ENCODE measurements at places on chromosomes 7 and 10.

DNA sequence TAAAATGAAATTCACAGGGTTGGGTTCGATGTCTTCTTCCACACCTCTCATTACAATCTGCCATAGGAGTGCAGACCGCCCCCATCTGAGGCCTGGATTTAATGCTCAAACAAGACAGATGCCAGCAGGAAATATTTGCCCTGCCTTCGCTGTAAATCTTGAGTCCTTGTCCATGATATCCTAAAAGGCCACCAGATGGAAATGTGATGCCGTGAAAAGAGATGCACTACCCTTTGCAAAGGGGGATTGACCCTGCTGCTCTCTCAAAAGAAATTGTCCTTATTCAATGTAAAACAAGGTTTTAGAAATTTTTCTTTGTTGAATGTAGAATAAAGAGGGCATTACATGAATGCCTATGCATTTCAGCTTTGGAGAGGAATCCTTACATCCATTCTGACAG lies 37.5 kb downstream of the AGAP4 start:
- DNase-seq = no peak

DNA sequence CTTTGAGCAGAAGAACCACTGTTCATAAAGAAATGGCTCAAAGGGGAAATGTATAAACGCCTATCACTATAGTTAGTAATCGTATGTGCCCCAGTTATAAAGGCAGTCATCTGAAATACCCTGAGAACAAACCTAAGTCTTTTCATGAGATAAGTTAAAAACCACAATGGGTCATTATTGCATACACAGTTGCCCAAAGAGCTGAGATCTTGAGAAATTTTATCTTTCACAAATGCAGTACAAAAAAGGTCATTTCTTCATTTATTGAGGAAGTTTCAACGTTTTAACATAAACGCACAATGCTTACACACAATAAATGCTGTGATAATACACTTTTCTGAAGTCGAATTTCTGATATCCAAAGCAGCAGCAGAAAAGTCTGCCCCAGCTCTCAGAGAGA lies 114.4 kb downstream of the MICU1 start:
- DNase-seq = no peak

- no peak for DNase-seq
Measured at GRCh38 chr10:48946332-48946731, 6.7 kb upstream of the LRRC18 start.

- DNase-seq = no peak
Measured at GRCh38 chr7:90520484-90520883, 51.0 kb downstream of the PTTG1IP2 start.

DNA sequence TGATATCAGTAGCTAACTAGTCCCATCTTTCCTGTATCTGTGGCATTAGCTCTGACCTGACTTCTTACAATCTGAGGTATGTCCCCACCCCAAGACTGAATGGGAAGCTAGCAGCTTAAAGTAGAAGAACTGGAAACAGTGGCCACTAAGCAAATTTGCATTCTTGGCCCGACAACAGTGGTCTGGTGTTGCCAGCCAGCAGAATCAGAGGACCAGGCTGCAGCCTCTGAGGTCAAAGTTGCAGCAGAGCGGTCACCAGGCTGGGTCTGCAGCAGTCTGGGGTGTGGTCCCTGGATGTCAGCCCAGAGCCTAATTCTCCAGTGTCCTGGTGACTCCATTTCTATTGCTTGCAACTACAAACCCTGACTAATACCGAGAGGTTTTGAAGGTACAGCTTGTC lies 26.3 kb downstream of the FAM107B start:
- no peak for DNase-seq

GRCh38 chr10:124092250-124092859 lies 1.0 kb downstream of the CHST15 start:
- DNase-seq = peak; percentile 71

GRCh38 chr10:3104251-3104918 lies 37.0 kb downstream of the PFKP start:
- no peak for DNase-seq

DNA sequence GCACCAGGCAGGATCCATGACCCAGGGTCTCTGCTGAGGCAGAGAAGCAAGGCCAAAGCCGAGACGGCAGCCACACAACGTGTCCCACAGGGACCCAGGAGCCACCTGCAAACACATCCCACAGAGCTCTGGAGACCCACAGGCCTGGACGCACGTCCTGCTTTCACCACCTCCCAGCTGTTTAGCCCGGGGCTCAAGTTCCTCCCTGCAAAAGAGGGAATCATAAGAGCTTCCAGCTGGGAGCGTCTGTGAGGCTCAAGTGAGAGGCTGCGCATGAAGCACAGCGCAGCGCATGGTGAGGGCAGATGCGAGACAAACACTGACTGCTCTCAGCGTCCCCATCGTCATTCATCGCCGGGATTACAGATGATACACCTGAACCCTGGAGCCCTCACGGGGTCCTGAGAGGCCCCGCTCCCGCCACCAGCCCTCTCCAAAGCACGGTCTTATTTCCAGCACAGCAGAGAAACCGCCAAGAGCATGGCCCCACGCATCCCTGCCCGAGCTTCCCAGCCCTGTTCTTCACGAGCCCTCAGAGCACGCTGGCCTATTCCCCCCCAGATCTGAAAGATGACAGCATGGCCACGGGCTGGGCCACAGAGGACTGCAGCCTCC lies 88.7 kb downstream of the MAD1L1 start:
- no peak for DNase-seq

- no peak for DNase-seq
Measured at GRCh38 chr7:14861456-14861855, 41.1 kb downstream of the DGKB start.

- no peak for DNase-seq
Measured at GRCh38 chr10:24556750-24557742, 166.6 kb downstream of the ARHGAP21 start.

- no peak for DNase-seq
Measured at GRCh38 chr7:140060788-140061606, 1.8 kb downstream of the PARP12 start.

GRCh38 chr7:12719981-12720865 lies 32.8 kb downstream of the ARL4A start:
- DNase-seq = no peak

- DNase-seq = no peak
Measured at GRCh38 chr7:17411922-17412321, 113.5 kb downstream of the AHR start.

DNA sequence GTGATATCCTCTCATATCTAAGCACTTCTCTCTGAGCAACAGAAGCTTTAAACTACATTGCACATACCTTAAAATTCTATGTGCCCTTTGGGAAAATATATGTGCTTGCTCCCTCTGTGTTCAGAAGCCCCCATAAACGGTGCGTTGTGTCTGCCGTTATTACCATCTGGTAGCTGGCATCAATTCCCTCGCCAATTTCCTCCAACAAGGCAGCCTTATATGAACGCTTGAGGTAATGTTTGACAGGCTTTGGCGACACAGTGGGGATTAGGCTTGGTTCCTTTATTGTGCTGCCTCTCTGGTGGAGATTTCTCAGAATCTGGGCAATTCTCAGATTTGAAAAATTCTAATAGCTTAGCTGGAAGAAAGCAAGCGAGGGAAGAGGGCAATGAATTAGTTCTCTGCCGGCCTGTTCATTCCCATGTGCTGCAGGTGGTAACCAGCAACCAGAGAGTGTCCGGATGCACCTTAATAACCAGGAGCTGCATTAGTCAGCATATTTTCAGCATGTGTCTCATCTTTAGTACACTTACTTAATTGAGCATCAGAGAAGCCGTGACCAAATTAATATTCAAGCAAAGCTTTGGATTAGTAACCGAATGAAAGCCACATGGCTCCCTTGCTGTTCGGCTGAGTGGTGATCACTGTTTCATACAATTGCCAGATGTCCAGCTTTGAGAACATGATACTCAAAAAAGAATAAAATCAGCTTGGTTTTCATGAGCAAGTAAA lies 7.3 kb upstream of the PPP1R17 start:
- DNase-seq = no peak

- DNase-seq = no peak
Measured at GRCh38 chr10:5618829-5619228, 47.6 kb downstream of the ASB13 start.

DNA sequence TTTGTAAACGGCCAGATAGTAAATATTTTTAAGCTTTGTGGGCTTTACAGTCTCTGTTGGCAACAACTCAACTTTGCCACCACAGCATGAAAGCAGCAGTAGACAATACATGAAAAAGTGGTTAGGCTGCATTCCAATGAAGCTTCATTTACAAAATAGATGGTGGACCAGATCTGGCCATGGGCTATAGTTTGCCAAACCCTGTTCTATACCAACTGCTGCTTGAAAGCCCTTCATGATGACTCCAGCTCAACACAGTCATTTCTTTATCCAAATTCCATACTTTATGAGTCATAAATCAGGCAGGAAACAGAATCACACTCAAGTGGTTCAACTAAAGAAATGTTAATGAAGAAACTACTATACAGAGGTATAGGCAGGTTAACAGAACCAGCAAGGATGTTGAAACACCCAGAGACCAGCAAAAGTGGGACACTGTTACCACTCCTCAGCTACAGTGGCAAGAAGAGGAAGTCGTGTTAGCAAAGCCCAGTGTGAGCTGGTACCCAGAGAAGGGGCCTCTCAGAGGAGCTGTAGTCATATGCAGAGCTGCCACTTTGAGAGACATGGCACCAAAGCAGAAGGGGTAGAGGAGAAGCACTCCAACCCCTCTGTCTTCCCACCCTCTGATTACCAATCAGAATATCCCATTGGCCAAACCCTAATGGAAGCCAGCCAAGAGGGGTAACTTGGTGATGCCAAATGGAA lies 72.5 kb downstream of the PRLHR start:
- no peak for DNase-seq

DNA sequence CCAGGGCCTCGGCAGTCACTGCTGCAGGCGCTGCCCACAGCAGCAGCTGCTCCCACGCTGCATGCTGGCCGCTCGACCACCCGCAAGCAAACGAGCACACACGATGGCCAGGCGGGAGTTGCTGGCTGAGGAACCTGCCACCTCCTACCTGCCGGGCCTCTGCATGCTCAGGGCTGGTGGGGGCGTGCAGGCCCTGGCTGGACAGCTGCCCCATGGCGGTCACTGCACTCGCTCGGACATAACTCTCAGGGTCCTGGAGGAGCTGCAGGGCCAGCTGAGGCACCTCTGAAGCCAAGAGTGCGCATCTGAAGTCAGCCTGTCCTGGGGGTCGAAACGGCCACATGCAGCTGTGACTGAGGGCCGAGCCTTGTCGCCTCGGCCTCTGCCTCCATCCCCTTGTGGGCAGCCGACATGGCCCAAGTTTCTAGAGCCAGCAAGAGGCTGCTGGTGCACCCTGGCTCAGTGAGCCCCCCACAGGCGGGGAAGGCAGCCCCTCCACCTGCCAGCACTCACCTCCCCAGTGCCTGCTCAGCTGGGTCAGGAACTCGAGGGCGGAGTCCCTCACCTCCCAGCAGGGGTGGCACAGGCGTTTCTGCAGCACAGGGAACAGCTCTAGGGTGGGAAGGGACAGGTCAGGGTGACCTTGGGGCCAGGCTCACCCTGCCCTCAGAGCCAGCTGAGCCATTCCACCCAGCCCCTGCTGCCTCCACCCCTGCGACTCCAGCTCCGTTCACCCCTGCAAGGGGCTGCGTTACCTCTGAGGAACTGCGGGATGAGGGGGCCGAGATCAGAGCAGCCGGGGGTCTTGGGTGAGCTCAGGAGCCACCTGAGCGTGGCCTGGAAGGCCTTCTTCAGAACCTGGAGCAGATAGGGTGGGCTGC lies 16.1 kb downstream of the BRAT1 start:
- DNase-seq = no peak

GRCh38 chr10:31770307-31770902 lies 158.2 kb downstream of the ARHGAP12 start:
- peak; percentile 55 for DNase-seq

DNA sequence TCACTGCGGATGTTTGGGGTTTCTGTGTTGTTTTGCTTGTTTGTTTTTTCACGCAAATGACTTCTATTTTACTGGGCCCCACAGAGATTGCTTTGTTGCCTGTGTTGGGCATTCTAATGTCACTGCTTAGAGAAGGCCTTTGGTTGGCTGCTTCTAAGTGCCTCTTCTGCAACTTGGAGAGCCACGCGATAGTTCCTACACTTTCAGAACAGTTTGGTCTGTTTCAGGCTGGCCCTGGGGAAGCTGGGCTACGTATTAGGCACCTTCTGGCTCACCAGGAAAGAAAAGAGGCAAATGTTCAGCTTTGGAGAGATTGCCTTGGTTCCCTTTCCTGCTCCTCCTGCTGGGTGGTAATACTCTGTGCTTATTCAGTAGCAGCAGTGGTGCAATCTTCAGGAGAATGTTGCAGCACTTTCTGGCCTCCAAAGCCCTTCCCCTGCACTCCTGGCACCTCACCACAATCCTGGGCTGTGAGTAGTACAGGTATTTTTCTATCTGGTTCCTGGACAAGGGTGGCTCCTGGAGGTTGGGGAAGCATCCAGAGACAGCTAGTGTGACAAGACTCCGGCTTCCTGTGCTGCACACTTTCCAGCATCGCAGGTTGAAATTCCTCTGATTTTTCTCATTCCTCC lies 1.2 kb downstream of the ANTXRL start:
- no peak for DNase-seq

DNA sequence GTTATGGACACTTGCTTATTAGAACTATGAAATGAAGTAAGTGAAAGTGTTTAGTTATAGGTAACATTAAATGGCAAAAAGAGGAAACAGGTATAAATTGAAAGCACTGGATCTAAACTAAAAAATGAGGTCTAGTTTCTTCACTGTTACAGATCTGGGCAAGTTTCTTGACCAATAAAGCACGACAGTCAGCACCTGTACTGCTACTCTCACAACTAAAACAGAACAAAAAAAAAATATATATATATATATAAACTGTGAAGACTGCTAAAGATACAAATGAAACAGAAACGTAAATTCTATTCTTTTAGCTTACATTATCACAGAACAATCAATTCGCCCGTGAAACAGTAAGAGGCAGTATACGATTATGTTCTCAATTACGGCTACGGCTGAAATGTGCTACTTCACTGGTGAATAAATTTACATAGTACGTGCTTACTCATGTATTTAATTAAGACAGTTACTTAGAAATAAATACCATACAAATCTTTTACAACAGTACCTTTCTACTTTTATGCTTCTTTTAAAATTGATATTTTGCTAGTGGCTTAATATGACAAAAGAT lies 4.2 kb downstream of the AHR start:
- no peak for DNase-seq

GRCh38 chr7:114413761-114414155 lies 857 bp upstream of the FOXP2 start:
- DNase-seq = no peak

DNA sequence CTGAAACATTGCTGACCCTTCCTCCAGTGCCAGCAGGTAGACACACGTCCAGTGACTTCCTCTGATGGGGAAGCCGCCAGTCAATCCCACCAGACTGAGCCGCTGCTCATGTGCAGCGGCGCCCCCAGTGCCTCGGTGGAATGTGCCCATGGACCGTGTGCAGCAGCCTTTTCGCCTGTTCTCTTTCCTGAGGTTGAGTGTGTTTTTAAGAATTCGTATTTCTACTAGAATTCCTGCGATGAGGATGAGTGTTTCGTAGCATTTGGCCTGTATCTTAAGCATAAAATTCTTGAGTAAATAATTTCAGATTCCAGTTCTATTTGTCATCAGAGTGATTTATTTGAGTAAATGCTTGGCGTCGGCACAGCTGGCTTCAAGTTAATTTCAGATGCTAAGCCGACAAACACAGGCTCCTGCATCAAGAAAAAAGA lies 35.4 kb downstream of the BNIP3 start:
- DNase-seq = no peak

Data from activated naive CD4-positive, alpha-beta T cell treated with anti-CD3 and anti-CD28 coated beads, Interleukin-2, amount 50 U/mL, for 72 hours (primary cell).